ENCODE measurements at places on chromosomes 1 and 21.
A peak's percentile ranks its signal among the peaks of the same experiment; 100 is the strongest.

DNA sequence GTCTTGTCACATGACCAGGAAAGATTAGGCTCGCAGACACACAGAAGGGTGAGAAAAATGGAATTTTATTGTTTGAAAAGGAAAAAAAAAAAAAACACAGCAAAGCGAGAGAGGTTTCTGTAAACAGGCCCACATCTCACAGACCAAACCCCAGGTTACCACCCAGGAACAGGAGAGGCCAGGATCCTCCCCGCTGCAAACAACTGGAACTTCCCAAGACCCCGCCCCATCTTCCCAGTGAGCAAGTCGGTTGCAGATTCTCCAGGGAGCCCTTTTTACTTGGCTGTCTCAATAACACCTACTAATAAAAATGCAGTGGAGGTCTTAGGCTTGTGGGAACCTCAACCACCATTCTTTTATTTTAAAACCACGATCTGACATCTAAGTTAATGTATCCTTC is 84.7 kb upstream of the ETS2 start:
- DNase-seq, result no peak

GRCh38 chr1:186550832-186551231 is 89.9 kb upstream of the PDC start:
- no peak for DNase-seq

GRCh38 chr1:237570530-237570929 is 320.2 kb downstream of the ZP4 start:
- no peak for DNase-seq

- DNase-seq, result peak; percentile 95
Observed at GRCh38 chr1:1231400-1232207, at the start of gene SDF4. SDF4 (minus strand) TSS chr1:1232001; CDS start chr1:1228772, 3,229 bp downstream.

DNA sequence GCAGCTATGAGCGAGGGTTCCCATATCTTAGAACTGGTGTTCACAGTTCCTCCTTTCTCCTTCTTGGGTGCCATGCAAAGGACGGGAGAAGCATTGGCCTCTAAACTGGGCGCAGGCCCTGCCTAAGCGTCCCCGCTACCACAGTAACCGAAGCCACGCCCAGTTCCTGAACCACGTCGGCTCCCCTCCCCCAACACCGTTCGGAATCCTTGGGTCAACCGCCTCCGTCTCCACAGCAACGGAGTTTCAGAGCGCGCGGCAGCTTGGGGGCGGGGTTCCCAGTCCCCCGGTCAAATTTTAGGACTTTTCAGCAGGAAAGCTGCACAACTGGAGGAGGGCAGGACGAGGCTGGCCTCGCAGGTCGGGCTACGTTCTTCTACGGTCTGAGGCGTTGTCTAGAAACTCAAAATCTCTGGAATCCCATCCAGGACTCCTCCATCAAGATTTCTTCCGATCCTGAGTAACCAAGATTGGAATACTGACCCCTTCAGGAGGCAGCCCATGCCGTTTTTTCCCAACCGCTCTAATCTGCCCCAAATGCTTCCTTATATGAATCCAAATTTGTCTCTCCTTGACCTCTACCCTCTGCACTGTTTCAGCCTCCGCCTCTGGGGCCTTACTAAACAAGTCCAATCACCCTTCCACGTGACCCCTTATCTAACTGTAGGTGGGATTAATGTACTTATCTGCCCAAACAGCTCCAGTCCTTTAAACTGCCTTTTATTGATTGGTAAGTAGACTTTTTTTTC is at the start of gene SPAG17:
TSS of gene SPAG17 (minus strand) at position 145 of the 749 bp plus-strand sequence. CDS start at position 74, 71 bp downstream.
- peak; percentile 7 for DNase-seq

DNA sequence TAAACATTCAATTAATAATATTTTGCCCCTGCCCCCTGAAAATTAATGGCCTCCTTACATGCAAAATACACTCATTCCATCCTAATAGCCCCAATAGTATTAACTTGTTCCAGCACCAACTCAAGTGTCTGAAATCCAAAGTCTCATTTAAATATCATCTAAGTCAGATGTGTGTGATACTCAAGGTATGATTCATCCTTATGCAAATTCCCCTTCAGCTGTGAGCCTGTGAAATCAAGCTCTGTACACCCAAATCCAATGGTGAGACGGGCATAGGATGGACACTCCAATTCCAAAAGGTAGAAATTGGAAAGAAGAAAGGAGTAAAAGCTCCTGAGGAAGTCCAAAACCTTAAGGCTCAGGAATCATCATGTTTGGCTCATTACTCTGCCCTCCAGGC is 83.5 kb downstream of the HHAT start:
- DNase-seq, result peak; percentile 14

DNA sequence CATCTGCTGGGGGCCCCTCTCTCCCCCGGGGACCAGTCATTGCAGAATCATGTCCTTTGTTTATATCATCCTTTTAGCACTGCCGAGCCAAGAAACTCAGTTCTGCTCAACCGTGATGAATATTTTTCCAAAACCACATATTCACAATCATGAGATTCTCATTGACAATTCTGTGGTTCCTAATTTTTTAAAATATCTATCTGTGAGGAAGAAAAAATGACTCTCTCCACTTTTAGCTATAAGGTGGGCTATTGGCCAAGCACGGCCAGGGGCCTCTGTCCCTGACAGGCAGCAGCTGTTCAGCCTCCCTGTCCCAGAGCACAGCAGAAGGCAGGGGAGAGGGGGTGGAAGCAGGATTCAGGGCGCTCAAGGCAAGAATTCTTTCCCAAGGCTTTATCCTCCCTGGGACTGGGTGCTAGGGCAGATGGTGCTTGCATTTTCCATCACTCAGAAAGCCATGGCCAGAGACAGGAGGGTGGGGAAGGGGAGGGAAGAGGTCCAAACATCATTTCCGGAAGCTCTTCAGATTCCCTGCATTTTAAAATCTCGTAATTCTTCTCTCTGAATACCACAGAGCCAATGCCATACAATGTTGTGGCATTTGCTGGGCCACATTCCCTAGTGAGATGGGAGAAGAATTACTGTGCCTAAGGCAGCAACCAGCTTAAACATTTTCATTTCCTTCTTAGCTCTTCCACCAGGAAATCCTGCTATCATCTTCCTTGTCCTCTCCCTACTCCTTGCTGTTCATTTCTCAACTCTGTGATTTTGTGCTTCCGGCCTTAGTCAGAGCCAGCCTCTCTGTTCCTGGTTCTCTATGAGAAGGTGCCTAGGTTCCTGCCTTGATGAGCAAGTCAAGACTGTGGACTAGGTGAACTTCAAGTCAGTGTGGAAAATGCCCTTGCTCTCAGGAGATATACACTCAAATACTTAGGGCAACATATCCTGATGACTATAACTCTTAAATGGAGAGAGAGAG is 60.3 kb downstream of the KCNJ6 start:
- DNase-seq, result peak; percentile 95
